ENCODE measurements at places on chromosomes 3 and 15.

GRCh38 chr3:57752307-57752706 lies 3.8 kb upstream of the SLMAP start:
- DNase-seq, result peak; percentile 66

DNA sequence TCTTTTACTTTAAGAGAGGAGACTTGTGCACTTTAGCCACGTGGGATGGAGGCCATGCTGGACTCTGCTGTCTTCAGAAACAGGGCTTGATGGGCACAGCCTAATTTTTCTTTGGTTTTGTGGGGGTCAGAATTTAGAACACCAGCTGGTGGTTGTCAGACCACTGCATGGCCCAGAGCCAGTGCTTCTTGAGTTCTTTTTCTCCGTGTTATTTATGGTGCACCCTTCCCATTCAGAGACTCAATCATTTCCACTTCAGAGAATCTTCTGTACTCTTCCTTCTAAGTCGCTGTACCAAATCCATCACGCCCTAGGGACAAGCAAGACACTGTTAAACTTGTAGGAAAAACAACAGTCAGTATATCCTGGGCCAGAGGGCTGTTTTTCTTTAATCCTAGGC lies 20.1 kb downstream of the PRR23A start:
- no peak for DNase-seq

DNA sequence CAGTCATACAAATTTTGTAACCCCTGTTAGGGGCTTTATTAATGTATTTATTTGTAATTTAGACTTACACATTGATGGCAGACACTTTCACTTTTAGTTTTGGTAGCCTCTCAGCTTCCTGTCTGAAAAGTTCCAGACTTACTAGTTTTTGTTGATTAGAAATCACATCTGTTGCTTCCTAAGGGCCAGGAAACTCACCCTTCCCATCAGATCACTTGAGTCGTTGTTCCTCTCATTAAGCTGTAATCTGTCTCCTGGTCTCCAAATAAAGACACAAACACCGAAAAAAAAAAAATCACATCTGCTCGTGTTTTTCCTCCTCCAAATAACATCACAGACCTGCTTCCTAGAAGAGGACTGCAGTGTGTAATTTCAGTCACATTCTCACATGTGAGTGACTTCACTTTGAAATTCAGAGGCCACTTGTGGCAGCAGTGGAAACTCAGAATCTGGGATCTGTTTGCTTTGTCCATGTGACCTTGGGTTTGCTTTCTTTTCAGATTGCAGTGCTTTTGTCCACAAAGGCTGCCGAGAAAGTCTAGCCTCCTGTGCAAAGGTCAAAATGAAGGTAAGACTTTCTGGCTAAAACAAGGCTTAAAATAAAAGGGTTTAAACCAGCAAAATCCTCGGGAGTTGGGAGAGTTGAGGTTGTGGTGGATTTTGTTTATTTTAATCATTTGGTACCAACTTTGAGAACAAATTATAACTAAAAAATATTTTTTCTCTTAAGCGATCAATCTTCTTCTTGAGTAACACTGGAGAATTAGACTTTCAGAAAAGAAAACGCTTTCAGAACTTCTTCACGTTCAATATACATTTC lies 87.0 kb downstream of the KLHL25 start:
- DNase-seq, result no peak

DNA sequence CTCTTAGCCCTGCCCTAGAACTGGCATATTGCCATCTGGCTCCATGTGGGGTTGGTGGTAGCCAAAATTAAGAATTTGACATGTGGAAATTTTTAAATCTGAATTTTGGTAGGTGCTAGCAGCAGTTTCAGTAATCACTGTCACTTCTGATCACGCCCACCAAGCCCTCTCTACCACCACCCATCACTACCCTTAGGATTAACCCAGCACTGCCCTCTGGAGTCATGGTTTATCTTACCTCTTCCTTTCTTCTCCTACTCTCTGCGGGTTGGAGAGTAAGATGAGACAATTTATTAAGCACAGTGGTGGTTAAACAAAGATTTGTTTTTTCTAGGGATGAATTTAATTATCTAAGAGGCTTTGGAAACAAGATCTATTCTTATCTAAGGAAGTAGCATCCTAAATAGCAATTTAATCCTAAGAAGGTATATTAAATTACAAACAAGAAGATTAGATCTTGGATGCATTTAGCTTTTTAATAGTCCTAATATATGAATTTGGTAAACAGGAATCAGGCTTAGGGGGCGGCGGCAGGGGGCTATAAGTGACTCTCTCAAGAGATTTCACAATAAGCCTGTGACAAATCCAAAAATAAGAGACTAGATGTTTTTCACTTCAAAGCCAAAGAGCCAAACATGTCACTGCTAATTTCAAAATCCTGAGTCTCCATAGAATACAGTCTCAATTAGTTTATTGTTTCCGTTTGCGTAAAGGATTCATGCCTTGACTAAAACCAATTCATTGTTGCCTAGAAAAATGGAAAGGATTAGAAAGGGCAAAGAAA lies 498.4 kb upstream of the UBE2E2 start:
- DNase-seq, result no peak

DNA sequence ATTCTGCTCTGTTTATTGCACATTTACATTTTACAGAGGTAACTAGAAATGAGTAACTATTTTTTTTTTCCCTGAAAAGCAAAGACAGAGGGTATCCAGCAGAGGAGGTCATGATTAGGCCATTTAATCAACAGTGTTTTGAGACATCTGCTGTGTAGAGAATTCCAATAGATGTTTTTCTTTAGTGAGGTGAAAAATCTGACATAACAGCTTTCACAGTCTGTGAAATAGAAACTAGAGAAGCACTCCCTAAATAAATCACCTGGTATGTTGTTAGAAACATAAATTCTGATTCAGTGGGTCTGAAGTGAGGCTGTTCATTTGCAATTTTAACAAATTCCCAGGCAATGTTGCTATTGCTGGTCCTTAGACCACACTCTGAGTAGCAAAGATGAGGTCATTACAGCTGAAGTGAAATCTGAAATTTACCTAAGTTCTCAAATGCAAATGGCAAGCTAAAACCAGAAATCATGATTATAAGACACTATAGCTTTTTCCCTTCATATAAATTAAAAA lies 329.2 kb upstream of the LRRC3B start:
- no peak for DNase-seq

DNA sequence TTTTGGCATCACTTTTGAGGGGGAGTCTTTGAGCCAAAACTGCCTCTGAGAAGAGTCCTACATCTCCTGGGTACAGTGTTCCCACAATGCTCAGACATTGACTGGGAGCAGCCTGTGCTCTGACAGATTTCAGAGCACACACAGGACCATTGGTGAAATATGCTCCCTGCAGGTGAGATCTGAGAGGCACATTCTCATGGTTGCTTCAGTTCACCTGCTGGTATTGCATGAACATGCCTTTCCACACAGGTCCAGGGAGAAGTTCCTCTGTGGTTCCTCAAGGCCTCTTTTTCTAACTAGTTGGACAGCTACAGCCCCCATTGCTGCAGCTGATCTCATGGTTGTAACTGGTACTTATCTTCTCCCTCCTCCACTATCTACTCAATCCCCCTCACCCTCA lies 37.0 kb downstream of the FOXL2 start:
- no peak for DNase-seq

GRCh38 chr3:34008836-34009809 lies 210.7 kb downstream of the PDCD6IP start:
- DNase-seq, result no peak

GRCh38 chr3:143525408-143525807 lies 322.9 kb downstream of the SLC9A9 start:
- DNase-seq, result peak; percentile 72

GRCh38 chr3:159413319-159413718 lies 575.3 kb upstream of the IL12A start:
- DNase-seq, result no peak

GRCh38 chr3:125175295-125176078 lies 37.1 kb downstream of the SLC12A8 start:
- no peak for DNase-seq

DNA sequence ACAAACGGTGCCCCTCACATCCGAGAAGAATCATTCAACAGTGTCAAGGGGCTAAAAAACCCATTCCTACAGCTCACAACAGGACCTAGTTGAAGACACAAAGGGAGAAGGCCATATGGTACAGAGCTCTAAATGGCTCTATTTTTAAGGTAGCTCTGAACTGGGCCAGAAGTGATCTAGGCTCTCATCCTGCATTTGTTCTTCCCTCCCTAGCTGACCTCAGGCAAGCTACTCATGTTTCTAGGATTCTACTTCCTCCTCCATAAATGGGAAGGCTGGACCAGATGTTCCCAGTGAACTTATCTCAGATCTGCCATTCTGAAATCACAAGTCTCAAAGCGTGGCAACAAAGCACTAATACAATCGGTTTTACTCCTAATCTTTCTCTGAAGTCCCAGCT lies 62.3 kb downstream of the CPNE4 start:
- no peak for DNase-seq

DNA sequence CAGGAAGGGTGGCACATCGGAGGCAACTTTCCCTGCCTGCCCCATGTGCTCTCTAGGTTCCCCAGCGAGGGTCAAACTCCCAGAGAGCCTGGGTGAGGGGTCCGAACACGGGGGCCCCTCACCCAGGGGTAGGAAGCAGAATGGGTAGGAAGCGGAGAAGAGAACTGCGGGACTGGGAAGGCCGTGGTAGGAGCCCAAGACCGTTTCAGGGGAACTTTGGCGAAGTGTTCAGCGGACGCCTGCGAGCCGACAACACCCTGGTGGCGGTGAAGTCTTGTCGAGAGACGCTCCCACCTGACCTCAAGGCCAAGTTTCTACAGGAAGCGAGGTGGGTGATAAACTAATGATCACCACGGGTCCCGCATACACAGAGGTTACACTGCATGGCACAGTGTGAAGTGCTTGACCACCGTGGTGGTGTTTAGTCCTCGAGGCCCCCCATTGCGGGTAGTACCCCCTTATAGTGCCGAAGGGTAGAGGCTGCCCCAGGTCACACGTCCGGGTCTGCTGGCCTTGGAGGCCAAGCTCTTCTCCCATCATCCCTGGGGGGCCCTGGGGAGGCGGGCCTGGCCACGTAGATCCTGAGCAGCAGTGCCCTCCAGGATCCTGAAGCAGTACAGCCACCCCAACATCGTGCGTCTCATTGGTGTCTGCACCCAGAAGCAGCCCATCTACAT lies 8.3 kb downstream of the FES start:
- DNase-seq, result no peak

All from MCF 10A (cell line).